ENCODE measurements at places on chromosomes 3 and 15.

GRCh38 chr3:155658671-155659261, 86.1 kb downstream of the PLCH1 start:
- DNase-seq = no peak

DNA sequence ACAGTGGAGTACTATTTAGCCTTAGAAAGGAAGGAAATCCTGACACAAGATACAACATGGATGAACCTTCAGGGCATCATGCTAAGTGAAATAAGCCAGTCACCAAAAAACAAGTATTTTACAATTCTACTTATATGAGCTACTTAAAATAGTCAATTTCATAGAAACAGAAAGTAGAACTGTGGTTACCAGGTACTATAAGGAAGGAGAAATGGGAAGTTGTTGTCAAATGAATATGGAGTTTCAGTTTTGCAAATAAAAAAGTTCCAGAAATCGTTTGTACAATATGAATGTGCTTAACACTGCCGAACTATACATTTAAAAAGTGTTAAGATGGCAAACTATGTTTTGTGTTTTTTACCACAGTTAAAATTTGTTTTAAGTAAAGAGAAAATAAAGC, 26.8 kb downstream of the TRANK1 start:
- DNase-seq = no peak

- DNase-seq = peak; percentile 58
Observed at GRCh38 chr15:96340598-96341512, 10.4 kb downstream of the NR2F2 start.

DNA sequence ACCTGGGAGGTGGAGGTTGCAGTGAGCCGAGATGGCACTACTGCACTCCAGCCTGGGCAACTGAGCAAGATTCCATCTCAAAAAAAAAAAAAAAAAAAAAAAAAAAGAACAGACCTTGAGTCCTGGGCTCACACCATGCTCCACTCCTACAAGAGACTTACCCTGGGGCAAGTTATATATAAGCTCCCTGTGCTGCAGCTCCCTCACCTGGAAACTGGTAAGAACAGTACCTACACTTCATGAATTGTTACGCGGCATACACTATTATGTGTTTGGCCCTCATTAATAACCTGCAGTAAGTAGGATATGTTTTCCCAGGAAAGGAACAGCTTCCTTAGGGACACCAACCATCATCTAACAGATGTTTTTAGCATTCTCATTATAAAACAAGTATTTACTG, 119.6 kb downstream of the FMN1 start:
- no peak for DNase-seq

DNA sequence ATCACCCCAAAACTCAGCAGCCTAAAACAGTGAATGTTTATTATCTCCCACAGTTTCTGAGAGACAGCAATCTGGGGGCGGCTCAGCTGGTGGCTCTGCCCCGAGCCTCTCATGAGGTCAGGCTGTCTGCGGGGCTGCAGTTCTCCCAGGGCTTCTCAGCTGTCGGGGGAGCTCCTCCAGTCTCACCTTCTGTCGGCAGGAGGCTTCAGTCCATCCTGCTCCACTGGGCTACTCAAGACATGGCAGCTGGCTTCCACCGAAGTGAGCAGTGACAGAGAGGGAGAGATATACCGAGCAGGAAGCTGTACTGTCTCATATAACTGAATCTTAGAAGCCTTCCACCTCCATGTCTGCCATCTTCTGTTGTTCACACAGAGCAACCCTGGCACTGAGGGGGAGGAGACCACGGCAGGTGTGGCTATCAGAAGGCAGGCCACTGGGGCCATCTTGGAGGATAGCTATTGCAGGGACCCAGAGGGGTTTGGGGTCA, 72.8 kb upstream of the ITGA11 start:
- DNase-seq = no peak

DNA sequence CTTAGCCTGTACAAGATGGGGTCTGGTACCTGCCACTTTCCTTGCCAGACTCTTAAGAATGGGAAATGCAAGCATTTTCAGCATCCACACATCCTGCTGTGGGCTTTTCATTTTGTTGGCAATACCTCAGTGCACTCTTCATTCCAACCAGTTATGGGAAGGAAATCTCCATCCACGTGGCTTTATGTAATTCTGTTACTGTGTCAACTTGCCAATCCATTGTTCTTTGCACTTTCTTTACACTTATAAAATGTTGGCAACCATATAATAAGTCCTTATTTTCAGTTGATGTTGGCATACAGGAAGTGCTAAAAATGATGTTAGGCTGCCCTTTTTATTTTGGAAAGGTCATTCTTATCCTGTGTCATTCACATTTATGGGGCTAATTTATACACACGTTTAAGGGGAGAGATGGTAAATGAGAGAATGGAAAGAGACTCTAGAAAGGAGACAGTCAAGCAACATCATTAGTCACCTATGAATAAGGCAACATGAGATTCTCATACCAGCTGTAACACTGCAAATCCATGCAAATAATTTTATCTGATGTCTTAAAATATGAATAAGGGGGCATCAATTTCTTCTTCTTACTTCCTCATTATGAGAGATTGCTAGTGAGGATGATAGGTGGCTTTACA, 238.7 kb downstream of the CHST2 start:
- DNase-seq = no peak

- DNase-seq = no peak
Observed at GRCh38 chr3:64187065-64187959, 38.0 kb downstream of the PRICKLE2 start.

DNA sequence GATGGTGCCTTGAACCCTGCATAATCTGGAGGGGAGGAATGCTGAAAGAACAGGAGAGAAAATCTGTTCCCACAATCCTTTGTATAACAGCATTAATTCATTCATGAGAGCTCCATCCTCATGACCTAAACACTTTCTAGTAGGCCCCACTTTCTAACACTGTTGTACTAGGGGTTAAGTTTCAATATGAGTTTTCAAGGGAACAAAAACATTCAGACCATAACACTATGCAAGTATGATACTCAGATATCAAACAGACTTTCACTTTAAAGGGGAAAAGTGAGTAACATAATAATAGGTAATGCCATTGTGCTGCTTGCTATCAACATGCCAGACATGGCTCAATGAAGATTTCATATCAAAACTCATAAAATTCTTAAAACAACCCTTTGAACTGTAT, 32.4 kb upstream of the PLSCR2 start:
- no peak for DNase-seq

DNA sequence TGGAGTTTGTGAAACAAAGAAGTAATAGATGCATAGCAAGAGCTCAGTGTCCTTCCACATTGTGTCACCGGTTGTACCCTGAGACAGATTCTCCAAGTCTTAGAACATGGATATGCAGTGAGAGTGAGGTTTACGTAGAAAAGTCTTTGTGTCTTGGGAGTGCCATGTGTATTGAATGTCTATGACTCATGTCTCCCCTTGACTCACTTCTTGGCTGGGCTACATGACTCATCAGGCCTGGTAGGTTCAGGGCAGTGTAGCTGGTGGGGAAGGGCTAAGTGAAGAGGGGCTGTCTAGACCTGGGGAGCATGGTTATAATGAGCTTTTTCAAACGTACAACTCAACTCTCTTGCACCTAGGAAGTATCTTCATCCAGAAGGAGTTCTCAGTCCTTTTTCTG, 167.4 kb downstream of the GAP43 start:
- no peak for DNase-seq

DNA sequence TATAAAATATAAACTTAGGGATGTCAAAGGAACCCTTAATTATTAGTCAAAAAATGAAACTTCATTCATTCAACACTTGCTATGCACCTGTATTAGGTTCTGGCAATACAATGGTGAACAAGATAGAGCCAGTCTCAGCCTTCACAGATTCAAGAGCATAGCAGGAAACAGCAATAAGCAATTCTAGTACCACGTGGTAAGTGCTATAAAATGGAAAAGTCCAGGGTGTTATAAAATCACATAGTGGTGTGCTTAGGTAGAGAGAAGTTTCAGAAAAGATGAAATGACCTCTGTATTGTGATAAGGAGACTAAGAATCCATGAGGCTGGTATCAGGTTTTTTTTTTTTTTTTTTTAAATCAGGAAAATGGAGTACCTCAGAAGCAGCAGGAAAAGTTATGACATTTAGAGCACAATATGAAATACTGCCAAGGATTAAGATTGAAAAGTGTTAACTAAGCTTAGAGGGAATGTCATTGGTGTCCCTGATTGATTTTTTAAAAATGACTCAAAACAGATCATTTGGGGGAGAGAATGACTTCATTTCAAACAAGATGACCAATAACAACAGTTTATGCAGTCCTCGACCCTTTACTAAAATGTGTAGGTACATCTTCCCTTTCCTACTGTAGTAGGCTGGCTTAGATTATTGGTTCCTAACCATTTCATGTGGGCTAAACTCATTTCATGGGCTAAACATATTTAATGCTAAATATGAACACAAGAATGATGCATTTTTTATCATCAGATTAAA, 5.0 kb downstream of the TOMM70 start:
- DNase-seq = no peak

DNA sequence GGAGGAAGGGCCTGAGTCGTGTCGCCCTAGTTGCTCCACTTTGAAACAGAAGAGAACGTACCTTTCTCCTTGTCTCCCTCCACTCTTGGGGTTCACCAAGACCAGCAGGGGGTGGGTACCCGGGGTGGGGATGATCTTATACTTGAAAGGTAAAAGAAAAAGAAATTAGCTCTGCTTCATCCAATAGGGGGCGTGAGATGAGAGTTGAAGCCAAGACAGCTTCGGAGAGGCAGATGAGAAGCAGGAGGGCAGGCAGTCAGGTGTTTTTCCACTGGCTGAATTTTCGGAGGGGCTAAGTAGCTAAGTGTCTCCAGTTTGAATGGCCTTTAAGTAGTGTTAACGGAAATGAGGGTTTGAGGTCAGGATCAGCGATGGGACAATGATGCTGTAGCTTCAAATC, 100.4 kb downstream of the DGKG start:
- no peak for DNase-seq

DNA sequence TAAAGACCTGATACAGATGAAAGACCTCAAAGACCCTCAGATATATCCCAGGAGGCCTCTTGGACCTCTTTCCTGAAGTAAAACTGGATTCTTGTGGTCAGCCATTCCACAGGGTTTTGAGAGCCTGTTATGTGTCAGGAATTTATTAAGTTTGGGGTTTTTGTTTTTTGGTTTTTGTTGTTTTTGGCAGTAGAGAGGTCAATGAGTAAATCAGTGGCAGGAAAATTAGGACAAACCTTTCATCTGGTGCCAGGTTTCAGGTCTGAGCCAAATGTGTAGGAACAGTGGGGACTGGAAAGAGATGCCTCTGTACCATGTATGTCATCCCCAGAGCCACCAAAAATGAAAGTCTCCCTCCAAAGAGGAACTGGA, 520.4 kb upstream of the MDFIC2 start:
- DNase-seq = no peak

GRCh38 chr3:21979706-21980105, 228.7 kb upstream of the ZNF385D start:
- no peak for DNase-seq

DNA sequence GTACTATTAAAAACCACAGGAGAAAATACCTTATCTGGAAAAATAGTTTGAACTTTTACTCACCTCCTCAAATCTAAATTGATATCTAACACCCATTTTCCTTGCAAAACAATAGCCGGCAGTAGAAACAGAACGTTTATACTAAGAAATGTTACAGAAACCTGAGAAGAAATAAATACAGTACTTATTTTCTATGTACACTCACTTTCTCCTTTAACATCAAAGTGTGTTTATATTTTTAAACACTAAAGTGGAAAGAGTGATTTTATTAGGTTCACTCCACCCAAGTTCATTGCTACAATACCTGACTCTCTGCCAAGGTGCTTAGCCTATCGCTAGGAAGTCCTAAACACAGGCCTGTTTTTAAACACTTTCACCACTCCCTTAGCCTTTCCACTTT, 87.8 kb upstream of the TJP1 start:
- DNase-seq = no peak

GRCh38 chr3:43349716-43350115, 63.4 kb downstream of the SNRK start:
- no peak for DNase-seq

- no peak for DNase-seq
Observed at GRCh38 chr3:105606016-105606415, 239.3 kb downstream of the ALCAM start.

DNA sequence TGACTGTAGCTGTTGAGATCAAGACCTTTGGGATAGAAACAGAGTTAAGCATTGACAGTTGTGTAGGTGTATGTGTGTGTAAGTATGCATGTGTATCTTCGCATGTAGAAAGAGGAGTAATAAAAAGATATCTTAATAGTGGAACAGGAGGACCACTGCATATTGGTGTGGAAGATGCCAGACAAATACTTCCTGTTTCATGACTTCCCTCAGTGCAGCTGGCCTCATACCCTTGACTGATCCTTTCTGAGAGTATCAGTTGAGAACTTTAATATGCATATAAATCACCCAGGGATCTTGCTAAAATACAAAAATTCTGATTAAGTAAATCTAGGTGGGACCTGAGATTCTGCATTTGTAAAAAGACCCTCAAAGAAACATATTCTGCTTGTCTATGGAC, 8.5 kb upstream of the ZBED2 start:
- DNase-seq = no peak

DNA sequence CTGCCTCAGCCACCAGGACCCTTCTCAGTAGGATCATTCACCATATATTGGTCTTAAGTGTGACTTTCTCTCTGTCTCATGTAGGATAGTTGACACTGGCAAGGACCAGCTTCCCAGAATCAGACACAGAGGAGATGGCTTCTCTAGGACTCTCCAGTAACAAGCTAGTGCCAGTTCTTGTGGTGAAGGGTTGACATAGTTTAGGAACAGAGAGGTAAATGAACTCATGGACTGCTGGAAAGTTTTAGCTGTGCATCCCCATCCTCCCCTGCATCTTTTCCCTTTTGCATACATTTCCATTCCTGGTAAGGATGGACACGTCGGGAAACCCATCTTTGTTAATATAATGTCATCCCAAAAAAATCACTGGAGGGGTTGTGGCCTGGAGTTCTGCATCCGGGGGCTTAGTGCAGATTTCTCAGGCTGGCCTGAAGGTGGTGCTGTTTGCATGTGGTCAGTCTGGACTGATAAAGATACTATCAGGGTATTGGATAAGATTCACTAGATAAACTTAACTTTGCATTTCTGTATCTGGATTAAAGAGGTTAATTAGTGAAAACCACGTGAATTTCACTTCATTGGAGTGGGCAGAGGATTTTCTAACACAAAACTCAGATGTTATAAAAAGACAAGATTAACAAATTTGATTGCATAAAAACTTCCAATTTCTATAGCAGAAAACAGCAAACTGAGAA, 110.8 kb downstream of the TBC1D2B start:
- DNase-seq = peak; percentile 64

GRCh38 chr15:75362642-75363249, 5.7 kb downstream of the MAN2C1 start:
- no peak for DNase-seq
